NCI-H446 (cell line): ENCODE measurements at places on chromosomes 12 and 14.

DNA sequence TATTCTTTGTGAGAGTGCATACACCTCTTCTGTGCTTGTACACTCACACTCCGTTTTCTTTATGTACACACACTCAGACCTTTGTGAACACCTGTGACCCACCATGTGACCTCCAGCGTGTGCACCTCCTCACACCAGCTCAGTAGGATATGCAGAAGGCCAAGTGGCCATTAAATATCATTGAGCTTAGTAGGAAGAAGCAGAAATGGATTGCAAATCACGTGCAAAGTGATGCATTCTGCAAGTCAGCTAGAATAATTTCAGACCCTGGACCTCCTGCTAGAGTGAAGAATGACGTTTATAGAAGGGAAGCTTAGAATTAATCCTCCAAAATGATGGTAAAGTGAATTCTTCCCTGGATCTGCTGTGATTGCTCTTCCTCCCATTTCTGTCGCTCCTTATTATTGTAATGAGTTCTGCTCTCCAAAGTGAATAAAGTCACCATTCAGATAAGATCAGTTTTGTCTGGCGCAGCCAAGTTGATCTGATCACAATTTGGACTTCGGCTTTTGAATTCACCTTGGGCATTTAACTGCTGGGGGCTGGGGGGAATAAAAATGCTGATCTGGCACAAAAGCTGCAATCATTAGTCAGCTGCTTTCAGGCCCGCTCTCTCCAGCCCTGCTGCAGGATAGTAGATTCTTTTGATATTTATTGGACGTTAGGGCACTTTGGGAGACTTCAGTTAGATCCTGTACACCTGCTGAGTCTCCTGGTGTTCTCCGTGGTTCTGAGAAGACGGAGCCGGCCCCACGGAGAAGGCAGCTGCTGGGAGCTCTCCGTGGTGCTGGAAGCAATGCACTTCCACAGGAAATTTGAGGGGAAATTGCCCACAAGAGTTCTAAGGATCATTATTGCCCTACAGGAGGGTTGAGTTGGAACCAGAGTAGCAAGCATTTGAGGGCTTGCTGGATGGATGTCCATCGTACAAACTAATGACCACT lies 12.4 kb upstream of the NRXN3 start:
- DNase-seq = no peak

- DNase-seq = peak; percentile 83
Observed at GRCh38 chr12:93825931-93826555, 148.9 kb downstream of the CRADD start.

DNA sequence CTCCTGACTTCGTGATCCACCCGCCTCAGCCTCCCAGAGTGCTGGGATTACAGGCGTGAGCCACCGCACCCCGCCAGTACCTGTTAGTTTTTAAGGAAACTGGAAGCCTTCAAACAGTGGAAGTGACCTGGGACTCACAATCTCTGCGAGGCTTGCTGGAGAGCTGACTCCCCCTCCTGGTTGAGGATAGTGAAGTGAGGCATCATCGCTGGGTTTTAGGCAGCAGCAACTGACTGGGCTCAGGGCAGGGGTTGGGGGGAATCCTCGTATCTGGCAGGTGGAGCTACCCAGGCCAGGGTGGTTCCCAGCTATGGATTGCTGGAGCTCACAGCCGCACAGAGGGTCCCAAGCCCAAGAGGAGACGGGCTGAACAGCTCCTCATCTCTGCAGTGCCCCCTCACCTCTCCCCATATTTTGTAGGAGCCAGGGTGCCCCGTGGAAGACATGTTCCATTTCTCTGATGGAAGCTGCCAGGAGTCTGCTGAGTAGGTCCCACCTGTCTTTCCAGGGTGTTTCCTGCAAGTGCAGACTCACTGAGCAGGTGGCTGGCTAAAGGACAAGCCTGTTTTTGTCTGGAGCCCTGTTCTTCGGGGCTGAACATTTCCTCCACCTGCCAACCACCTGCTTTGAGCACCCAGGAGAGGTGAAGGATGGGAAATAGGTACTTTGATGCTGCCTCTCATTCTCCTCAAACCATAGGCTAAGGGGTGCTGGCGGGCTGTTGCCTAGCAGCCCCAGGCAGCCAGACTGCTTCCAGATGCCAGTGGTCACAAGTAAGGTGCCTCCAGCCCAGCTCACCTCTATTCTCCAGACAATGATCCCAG lies 3.1 kb downstream of the AVIL start:
- peak; percentile 16 for DNase-seq

GRCh38 chr14:95296966-95297365 lies 22.7 kb downstream of the CLMN start:
- DNase-seq = no peak

- DNase-seq = no peak
Observed at GRCh38 chr14:60736494-60736893, 1.9 kb downstream of the MNAT1 start.

- DNase-seq = no peak
Observed at GRCh38 chr12:52356031-52356761, 11.1 kb downstream of the KRT85 start.

DNA sequence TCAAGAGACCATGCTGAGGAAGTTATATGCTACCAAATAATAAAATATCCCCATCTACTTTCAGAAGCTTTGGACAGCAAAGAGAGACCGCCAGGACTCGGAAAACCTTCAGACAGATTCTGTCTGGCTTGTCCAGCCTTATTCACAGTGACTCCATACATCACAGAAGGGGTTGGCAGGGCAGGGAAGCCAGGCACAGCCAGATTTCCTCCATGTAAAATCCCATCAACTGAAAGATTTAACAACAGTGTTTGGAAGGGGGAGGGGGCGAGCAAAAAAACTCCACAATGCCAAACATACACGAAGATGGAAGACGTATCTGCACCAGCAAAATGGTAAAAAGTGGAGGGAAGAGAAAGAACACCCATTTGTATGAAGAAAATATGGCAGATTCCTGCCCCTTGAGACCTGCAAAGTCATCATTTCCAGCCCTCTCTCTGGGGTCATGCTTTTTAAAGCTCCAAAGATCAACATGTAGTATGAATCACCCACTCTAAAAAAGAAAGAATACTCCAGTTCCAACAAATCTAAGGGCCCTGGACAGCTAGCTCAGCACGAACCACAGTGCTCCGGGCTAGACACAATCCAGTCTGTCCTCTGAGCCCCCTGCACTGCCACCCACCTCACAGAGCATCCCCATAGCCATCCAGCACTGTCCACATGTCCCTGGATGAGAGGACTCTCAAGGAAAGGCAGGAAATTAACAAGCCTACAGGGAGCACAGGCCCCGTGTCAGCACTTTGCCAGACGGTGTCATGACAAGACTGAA lies 116.4 kb downstream of the DICER1 start:
- no peak for DNase-seq

DNA sequence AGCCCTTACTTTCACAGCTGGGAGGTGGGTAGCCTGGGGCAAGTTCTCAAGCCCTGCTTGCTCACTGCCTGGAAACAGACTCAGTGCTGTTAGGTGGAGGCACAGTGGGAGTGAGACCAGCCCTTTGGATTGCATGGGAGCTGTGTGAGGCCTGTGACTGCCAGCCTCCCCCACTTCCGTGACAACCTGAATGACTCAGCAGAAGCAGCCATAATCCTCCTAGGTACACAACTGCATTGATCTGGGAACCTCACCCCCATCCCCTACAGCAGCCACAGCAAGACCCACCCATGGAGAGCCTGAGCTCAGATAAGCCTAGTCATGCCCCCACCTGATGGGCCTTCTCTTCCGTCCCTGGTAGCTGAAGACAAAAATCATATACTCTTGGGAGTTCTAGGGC lies 26.4 kb downstream of the ALG10 start:
- DNase-seq = no peak

DNA sequence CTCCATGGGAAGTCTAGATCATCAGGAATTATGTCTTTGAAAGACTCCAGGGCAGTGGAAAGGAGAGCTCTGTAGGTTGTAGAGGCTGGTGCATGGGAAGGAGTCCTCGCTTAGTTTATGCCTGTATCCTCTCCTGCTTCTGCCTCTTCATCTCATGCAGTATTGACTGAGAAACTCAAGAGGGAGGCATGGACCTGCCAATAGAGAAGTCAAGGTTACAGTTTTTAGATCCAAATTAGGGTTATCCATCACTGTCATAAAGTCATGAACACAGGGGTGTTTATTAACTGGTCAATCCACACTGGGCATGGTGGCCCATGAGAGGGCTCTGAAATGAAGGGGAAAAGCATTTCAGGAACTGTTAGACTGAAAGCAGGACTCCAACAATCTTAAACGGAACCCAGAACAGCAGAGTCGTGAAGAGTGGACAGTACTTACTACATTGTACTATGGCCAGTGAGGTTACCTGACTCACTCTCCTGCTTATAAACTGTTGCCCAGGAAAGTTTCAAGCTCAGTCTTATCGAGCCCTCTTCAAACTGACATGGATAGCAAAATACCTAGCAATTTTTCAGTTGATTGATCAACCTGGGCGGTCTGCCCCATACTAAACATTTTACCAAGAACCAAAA lies 30.1 kb upstream of the DHRS7 start:
- no peak for DNase-seq

- no peak for DNase-seq
Observed at GRCh38 chr14:24693353-24693737, 59.4 kb upstream of the GZMB start.

GRCh38 chr12:45688183-45688582 lies 41.3 kb upstream of the ARID2 start:
- DNase-seq = no peak

DNA sequence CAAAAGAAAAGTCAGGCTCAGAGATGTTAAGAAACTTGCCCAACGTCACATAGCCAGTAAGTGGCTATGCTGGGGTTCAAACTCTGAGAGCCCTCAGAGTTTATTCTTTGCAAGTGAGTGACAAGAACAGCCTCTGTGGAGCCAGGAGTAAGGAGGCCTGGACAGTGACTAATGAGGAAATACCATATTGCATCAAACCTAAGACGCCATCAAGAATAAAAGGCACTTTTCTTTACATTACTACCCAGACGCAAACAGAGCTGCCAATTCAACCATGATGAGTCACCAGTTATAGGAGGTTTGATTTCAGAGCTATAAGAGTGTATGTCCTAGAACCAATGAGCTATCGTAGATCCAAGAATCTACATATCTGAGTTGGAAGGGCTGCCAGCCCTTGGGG lies 9.4 kb downstream of the TNFRSF1A start:
- DNase-seq = no peak

GRCh38 chr14:87001333-87001732 lies 991.6 kb downstream of the GALC start:
- DNase-seq = no peak

GRCh38 chr12:53578783-53579182 lies 47.4 kb downstream of the ATF7 start:
- DNase-seq = no peak

DNA sequence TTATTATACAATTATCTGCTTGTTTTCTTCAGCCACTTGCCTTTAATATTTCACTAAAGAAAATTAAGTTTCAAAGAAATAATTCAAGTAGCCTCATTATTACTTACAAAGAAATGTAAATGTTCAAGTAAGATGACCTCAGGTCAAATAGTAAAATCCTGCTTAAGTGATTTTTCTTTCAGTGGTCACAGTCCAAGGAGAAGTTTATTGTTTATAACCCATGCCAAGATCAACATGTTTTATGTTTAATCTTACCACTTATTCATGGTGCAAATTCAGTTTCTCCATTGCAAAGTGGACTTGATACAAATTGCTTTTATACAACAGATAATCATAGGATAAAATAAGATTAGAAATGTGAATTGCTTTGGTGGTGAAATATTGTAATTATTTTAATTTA lies 370.2 kb upstream of the FLRT2 start:
- DNase-seq = no peak

- no peak for DNase-seq
Observed at GRCh38 chr12:60842181-60842580, 1246.4 kb downstream of the SLC16A7 start.

GRCh38 chr12:99024870-99025269 lies 379.8 kb downstream of the APAF1 start:
- no peak for DNase-seq

DNA sequence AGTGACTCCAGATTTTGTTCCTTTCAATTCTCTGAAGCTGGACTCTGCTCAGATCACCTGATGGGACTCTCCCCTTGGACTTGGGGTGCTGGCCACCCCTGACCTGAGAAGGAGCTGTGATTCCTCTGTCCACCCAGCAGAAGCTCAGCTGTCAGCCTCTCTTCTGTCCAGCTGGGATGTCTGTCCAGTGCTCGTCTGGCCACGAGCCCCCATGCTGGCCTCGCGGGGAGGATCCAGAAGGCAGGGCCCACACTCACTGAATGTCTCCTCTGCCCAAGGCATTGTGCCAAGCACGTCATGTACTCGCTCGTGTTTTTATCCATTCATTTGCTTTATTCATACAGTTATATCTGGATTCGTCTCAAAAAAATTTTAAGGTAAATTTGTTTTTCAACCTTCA lies 14.2 kb upstream of the SLC24A4 start:
- no peak for DNase-seq

GRCh38 chr12:96399120-96399918 lies 920 bp downstream of the CDK17 start:
- no peak for DNase-seq

DNA sequence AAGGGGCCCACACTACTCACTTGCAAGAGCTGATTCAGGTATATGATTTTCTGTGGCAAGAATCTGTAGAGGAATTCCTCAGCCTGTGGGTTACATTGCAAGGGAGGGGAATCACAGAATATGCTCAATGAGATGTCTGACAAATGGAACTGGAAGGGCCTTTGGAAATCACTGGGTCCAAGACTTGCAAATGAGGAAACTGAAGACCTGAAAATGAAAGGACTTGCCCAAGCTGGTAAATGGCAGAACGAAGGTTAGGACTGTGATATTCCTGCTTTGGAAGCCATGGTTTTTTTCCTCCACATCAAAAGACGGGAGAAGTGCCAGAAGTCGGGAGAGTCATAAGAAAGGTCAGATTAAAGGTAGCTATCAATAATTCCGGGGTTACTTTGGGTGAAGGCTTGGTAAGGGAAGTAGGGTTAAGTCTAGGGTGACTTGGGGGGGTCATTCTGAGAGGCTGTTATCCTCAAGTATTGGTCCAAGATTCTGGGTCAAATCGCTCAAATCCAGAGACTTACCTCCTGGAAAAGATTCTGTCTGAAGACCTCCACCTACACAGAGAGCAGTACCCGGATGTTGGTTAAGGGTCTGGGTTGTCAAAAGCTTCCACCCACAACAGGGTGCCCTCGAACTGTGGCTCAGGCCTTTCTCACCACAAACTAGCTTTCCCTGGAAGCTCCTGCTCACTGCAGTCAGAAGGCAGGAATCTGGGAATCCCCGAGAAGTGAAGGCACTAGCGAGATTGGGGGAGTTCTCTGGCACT lies 539 bp downstream of the PSME2 start:
- no peak for DNase-seq

DNA sequence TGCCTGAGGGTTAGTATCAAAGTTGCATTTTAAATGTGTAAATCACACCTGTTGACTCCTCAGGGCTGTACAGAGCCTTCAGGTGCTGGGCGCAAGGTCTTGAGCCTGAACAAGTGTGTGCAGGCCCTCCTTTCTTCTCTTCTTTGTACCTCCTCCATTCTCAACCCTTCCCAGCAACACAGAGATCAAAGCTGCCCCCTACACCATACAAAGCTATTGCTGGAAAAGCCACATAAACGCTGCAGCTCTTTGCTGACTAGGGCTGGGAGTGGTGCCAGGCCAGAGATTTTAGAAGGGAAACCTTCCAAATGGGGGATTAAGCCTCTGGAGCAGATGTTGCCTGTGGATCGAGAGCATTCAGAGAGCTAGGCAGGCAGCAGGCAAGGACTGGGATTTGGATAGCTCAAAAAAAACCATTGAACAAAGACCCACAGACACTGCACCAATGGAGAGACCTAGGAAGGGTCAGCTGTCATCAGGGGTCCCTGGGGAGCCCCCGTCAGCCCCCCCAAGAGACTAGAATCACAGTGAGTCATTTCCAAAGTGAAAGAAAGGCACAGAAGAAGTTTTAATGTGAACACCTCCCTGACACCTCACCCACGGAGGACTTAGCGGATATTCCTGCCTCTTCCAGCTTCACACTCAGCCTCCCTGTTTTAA lies 18.2 kb upstream of the SUSD6 start:
- peak; percentile 67 for DNase-seq
